ENCODE measurements at places on chromosomes 1 and 21. TPM values are rescaled to one million over a fixed set of nuclear protein-coding genes. Genes with fewer than 3 reads are reported as not detected.

GRCh38 chr21:45578176-45578801, 36.0 kb upstream of the SLC19A1 start:
- DNase-seq: no peak

Gene CD164L2
- polyA plus RNA-seq: not detected

Gene RBM11
- polyA plus RNA-seq: 0.26 TPM

DNA sequence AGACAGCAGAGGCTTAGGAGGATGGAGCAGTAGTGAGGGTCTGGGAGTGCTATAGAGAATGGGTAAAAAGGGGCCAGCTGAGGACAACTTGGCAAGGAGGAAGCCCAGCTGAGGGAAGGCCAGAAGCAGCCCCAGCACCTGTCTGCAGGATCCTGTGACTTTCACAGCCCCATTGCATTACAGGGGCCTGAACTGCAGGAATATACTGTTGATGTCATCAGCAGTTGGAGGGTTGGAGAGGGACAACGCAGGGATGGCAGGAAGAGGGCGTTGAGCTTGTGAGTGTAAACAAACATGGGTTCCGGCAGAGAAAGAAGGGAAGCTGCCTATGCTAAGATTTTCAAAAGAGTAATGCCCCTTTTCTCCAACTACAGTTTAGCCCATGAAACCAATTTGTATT, 628.5 kb downstream of the SMYD3 start:
- no peak for DNase-seq

Gene TNFRSF1B
- 0.60 TPM for polyA plus RNA-seq

DNA sequence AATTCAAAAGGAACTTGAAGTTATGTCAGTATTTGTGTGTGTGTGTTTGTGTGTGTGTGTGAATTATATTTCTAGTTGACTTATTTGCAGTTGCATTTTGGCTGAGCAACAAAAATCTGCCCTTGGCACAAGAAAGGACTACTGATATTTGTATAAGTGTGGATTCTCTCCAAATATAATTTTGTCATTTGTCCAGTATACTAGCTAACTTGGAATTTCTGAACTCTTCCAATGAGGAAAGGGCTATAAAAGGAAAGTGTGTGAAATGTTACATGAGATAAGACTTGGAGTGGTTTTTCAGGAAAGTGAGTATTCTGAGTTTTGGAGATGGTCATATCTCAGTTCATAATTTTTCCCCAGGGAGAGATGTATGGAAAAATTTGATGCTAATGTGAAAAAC, 1384.1 kb upstream of the B3GALT2 start:
- peak; percentile 12 for DNase-seq

Gene SHE
- not detected for polyA plus RNA-seq

Gene CELA2A
- polyA plus RNA-seq: not detected

GRCh38 chr1:230957580-230957989, 21.1 kb downstream of the TTC13 start:
- DNase-seq: no peak

- DNase-seq: no peak
Measured at GRCh38 chr1:170596701-170597100, 64.7 kb downstream of the GORAB start.

Gene PTGER3
- 0.60 TPM for polyA plus RNA-seq

- no peak for DNase-seq
Measured at GRCh38 chr1:165218731-165219130, 137.8 kb downstream of the LMX1A start.

DNA sequence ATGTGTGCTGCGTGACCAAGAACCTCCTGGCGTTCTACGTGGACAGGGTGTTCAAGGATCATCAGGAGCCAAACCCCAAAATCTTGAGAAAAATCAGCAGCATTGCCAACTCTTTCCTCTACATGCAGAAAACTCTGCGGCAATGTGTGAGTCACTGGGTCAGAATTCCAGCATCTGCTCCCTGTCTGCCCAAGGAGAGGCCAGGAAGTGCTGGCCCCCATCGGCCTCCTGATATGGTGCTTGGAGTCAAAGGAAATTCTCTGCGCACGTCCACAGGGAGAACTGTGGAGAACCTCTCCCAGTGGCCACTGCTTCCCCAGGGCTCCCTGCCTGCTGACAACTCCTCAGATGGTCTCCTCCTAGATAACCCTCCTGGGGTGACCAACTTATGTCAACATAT, 25.6 kb upstream of the IL20 start:
- peak; percentile 58 for DNase-seq

DNA sequence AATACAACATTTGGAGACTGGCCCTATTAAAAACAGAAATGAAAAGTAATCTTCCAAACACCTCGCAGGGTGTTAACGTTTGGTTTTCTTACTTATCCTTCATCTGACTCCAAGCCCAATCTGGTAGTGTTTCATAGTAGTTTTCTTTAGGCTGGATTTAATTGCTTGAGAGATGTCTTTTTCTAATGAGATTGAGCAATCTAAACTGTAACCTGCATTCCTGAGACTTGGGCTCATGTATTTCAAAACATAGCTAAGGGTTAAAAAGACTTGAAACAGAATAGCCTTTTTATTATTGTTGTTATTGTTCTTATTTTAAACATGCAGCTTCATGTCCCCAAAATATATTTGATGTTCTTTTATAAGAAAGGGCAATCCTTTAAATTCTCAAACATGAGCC, 278.9 kb downstream of the TGFB2 start:
- no peak for DNase-seq

Gene F11R
- polyA plus RNA-seq: 1.8 TPM

- no peak for DNase-seq
Measured at GRCh38 chr1:206136241-206136640, 19.1 kb upstream of the AVPR1B start.

DNA sequence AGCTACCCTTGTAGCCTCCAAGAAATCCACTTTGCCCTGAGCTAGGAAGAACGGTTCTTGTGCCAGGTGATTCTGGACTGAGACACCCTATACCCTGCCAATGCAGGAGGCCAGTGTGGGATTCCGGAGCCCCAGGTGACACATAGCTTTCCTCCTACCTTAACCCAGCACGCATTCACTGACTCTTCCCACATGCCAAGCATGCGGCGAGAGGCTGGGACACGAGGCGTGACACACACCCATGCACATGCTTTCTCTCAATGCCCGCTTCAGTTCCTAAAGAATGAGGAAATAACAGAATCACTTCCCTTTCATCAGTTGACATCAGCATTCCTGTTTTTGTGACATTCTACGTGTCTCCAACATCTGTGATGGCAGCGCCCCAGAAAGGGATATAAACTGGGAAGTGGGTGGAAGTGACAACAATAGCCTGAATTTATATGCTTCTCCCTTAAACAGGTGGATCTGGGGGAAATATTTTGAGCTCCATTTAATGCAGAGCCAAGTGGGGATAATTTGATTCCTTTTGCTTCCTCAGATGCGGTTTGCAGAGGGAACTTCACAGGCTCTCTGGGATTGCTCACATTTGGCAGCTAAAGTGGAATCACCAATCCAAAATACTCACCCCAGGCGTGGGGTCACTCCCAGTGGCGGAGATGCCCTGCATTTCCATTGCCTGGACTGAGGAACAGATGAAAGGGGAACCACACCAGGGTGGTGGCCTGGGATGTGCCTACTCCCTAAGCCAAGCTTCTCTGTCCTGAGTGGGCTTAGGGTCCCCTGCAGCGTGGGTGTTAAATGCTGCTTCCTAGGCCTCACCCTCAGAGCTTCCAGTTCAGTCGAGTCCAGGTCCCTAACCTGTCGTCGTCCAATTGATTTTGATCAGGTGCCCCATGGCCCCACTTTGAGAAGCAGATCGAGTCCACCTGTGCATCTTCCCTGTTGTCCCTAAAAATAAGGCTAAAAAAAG, 445.1 kb downstream of the SIPA1L2 start:
- DNase-seq: no peak

Gene TFB2M
- polyA plus RNA-seq: 10.9 TPM

Gene AMY1A
- not detected for polyA plus RNA-seq

GRCh38 chr1:212578041-212578440, 30.5 kb upstream of the ATF3 start:
- DNase-seq: no peak

DNA sequence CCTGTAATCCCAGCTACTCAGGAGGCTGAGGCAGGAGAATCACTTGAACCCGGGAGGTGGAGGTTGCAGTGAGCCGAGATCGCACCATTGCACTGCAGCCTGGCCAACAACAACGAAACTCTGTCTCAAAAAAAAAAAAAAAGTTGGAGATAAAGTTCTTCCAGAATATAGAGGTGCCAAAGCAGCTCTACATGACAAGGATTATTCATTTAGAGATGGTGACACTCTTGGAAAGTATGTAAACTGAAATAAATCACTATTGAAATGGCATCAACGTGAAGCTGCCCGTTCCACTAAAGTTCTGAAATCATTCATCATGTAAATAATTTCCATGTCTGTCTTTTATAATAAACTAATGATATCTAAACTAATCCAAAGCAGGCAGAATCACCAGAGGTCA, 14.9 kb downstream of the EIF4G3 start:
- no peak for DNase-seq

GRCh38 chr21:40863839-40864238, 16.9 kb upstream of the DSCAM start:
- DNase-seq: no peak

DNA sequence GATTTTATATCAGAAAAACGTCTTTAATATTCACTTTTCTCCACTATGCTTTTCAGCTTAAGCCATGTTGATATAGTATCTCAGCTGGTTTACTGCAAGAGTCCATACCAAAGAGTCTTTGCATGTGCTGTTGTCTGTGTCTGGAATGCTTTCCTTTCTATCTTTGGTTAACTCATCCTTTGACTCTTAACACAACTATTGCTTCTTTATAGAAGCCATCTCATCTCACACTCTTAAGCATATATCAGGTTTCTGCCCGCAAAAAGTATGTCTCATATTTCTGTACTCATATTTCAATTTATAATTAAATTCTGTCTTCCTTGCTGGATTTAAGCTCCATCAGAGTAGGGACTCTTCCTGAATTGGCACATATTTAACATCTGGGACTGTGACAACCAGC, 220.9 kb upstream of the KCNK2 start:
- no peak for DNase-seq

Gene FAM72C
- 0.71 TPM for polyA plus RNA-seq

- no peak for DNase-seq
Measured at GRCh38 chr1:44035726-44036408, 4.6 kb upstream of the SLC6A9 start.

DNA sequence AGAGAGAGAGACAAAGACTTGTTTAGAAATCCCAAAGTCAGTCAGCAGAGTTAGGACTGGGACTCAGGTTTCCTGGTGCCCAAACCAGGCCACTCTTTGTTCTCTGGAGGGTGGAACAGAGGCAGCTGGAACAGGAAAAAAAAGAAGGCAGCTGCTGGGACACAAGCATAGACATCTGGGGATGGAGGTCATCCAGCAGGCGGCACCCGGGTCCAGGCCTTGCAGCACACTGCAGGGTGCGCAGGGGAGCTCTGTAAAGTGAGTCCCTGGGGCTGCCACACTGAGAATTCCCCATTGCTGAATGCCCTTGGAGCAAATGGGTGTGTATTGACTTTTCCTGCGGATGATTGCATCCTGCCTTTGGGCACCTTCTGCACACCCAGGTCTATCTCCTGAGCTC, 222.9 kb upstream of the CSF3R start:
- DNase-seq: no peak

Gene LCE2C
- not detected for polyA plus RNA-seq

Gene ARHGAP30
- polyA plus RNA-seq: not detected

DNA sequence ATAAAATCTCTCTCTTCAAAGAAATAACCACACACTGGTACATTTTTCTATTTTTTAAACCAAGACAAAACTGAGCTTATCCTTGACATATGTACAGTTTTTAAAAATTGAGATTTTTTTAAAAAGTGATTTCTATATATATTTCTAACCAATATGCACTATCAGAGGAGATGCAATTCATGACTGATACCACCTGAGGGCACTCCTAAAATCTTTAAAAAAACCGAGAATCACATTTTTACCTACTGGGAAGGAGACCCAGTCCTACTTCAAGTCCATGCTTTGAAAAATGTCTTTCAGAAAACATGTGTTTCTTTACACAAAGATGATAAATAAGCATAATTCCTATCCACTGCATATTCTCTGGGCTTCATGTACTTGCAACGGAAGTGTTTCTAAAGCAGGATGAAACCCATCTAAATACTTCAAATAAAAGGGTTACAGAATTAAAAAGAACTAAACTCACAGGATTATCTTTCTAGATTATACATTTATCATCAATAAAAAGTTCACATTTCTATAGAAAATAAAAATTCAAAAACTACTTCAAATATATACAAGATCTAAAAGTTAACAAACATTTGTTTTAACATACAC, 98.6 kb downstream of the ENAH start:
- no peak for DNase-seq

GRCh38 chr1:8390707-8391106, 72.8 kb downstream of the SLC45A1 start:
- no peak for DNase-seq

DNA sequence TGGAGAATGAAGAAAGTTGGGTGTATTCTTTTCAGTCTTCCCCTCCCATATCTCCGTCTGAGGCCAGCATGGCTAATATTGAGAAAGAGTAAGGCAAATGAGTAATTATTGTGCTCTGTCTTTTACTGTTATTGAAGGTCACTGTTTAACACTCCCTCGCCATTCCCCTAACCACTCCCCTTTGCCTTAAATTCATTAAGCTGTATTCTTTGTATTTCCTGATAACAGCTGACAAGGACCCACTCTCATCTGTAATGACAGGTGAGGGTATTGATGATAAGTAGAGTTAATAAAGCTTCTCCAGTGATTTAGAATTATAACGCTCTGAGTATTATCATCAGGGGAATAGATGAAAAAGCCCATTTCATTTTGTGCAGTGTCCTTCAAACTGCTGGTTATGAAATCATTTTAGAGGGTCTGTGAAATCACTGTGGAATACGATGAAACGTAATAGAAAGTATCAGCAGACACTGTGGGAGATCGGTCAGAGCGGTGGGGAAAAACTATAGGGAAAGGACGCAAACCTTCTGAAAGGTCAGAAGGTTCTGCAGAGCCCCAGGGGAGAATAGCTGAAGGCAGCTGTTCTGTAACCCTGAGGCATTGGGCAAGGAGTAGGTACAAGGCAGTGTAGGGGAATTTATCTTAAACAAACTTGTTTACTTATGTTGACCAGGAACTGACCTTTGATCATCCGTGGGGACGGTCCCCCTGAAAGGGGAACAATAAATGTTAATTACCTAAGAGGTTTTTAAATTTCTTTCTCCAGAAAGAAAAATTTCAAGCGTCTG, 46.3 kb upstream of the CACYBP start:
- no peak for DNase-seq

Gene NEXN
- 7.8 TPM for polyA plus RNA-seq

DNA sequence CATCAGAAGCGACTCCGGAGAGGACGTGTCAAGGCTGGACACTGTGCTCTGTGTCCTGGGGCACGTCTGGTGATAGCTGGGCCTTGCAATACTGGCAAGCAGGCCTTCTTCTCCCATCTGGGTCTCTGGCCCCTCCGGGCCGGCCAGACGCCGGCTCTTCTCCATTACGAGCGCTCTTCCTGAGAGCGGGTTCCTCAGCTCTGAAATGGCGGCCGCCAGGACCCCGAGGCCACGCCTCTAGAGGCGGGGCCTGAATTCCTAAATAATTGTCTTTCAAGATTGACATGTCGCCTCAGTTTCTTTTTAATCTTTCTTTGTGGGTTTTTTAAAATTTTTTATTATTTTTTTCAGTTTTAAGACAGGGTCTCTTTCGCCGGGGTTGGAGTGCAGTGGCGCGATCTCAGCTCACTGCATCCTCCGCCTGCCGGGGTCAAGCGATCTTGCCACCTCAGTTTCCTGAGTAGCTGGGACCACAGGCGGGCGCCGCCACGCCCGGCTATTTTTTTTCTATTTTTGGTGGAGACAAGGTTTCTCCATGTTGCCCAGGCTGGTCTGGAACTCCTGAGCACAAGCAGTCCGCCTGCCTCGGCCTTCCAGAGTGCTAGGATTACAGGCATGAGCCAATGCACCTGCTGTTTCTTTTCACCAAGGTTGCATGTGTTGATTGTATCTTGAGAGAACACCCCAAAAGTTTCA, 9.2 kb downstream of the RNF2 start:
- DNase-seq: no peak

Gene RNU1-1
- not detected for polyA plus RNA-seq
